Breast epithelium (tissue), 4 donors: ENCODE measurements at places on chromosomes 7 and 10. TPM values are rescaled to one million over a fixed set of nuclear protein-coding genes. Genes with fewer than 3 reads are reported as not detected.
A peak's percentile ranks its signal among the peaks of the same experiment; 100 is the strongest.

DNA sequence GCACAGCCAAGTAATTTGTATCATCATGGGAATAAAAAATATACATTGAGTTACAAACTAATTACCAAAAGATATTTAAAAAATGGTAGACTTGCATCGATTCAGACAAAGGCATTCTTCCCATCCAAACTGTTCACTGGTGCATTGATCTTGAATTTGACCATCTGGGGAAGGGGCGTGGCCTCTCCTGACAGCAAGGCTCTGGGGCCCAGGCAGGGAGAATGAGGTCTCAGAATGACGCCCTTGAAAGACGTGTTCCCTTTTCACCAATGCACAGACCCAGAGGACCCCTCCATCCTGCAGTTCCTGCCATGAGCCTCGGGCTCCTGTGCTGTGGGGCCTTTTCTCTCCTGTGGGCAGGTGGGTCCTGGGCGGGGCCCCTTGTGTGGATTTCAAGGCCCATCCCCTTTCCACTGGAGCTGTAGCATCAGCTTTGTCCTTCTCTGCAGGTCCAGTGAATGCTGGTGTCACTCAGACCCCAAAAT lies 91.1 kb upstream of the PRSS58 start:
- H3K27ac ChIP-seq, result no peak overlapping the region
- no peaks in the 10 kb centered on the region for H3K27me3 ChIP-seq
- no peak for DNase-seq

- DNase-seq, result no peak
- H3K4me3 ChIP-seq, result peak overlapping the region; percentile 88
- H3K27me3 ChIP-seq, result no peaks in the 10 kb centered on the region
- no peaks in the 10 kb centered on the region for H3K4me1 ChIP-seq
- H3K27ac ChIP-seq, result peak overlapping the region; percentile 95
Observed at GRCh38 chr10:102152545-102152890, 329 bp downstream of the NOLC1 start.

DNA sequence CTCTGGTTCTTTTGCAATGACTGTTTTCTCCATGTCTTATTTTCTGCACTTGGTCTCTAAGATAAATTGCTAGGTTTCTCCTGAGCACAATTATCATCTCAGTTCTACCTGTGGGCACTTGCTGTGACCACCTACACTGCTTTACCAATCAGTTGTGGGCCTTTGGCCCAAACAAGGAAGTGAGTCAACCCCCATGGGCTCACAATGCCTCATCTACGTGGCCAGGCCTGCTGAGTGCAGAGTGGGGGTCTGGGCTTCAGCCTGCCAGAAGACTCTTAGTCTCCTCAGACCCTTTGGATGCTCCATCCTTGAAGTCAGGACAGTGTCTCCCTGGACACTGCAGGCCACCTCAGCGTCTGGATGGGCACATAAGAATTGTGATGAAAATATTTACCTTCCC lies 20.3 kb downstream of the SCART1 start:
- H3K4me1 ChIP-seq, result no peaks in the 10 kb centered on the region
- no peaks in the 10 kb centered on the region for H3K27me3 ChIP-seq
- no peak overlapping the region for H3K27ac ChIP-seq

GRCh38 chr10:128527711-128528110 lies 401.5 kb upstream of the MKI67 start:
- DNase-seq, result no peak
- no peaks in the 10 kb centered on the region for H3K4me1 ChIP-seq
- H3K27ac ChIP-seq, result no peak overlapping the region
- peaks cover 4% of the 10 kb centered on the region for H3K27me3 ChIP-seq
- no peaks in the 10 kb centered on the region for H3K36me3 ChIP-seq

- H3K27me3 ChIP-seq, result no peaks in the 10 kb centered on the region
- no peak for DNase-seq
- no peak overlapping the region for H3K27ac ChIP-seq
Observed at GRCh38 chr10:34189830-34190229, 625.3 kb downstream of the PARD3 start.

DNA sequence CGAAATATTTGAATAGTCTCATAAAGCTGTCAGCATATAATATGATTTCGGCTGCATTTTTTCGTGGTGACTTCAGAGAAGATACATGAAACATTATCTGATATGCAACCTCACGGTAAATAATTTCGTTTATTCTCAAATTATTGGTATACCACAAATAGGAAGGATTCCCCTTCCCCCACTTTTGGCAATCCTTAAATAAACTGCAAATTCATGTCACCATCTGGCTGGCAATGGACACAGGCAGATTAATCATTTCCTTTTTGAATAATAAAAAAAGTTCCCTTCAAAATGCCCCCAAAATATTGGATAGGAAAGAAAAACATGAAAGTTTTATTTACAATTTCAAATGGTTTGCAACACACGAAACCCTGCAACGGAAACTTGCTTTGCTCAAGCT lies 234.5 kb upstream of the MEOX2 start:
- H3K27ac ChIP-seq, result no peak overlapping the region
- H3K4me3 ChIP-seq, result no peak overlapping the region
- no peak for DNase-seq
- no peaks in the 10 kb centered on the region for H3K27me3 ChIP-seq

Gene CAMK2B
- total RNA-seq, result not detected

Gene CALML5
- 31.1 TPM for total RNA-seq

DNA sequence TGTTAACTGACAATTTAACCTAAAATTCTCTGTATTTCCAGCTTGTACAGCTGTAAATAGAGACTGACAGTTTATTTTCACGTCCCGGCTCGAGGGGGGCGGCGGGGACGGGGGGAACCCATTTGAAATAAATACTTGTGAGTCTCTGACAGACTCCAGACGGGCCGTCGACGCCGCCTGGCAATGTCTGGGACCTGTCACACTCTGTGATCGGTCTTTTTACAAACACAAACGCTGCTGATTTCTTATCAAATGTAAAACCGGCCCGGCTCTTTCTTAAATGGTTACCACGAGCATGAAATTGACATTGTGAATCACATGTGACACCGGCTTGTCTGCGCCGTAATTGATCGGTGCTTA lies 57.0 kb downstream of the UNCX start:
- peaks cover 97% of the 10 kb centered on the region for H3K27me3 ChIP-seq
- no peak overlapping the region for H3K27ac ChIP-seq
- H3K4me3 ChIP-seq, result no peak overlapping the region
- H3K36me3 ChIP-seq, result no peaks in the 10 kb centered on the region
- DNase-seq, result no peak

Gene CACNB2
- 7.5 TPM for total RNA-seq

DNA sequence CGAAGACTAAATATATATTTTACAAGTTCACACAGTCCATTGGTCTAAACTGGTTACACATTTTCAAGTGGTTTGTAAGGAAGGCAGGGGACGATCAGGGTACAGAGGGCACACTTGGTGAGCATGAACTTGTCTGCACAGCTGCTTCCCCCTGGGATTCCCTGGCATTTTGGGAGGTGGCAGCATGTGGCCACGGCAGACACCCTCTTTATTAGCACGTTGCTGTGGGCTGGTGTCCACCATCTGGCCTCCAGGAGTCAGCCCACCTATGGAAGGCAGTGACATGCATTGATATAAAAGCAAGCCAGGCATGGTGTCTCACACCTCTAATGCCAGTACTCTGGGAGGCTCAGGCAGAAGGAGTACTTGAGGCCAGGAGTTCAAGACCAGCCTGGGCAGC lies 350.2 kb downstream of the TYW1 start:
- no peak for DNase-seq
- H3K27me3 ChIP-seq, result no peaks in the 10 kb centered on the region
- H3K4me1 ChIP-seq, result no peaks in the 10 kb centered on the region
- no peak overlapping the region for H3K4me3 ChIP-seq
- H3K27ac ChIP-seq, result no peak overlapping the region

DNA sequence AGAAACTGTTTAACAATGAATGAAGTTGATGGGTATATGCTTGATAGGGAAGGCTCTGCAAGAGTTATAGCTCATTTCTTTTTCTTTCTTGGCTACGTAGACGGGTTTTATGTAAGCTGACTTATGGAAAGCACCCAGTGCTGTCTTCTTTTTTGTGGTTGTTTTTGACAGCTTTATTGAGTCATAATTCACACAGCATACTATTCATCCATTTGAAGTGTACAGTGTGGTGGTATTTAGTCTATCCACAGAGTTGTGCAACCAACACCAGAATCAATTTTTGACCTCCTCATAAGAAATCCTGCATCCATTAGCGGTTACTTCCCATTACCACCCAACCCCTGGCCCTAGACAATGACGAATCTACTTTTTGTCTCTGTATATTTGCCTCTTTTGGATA lies 240.6 kb upstream of the KIAA1217 start:
- no peak for DNase-seq
- H3K27me3 ChIP-seq, result no peaks in the 10 kb centered on the region
- no peaks in the 10 kb centered on the region for H3K4me1 ChIP-seq
- H3K4me3 ChIP-seq, result no peak overlapping the region
